ENCODE measurements at places on chromosomes 11 and 22.

- DNase-seq = no peak
These were observed 11.0 kb upstream of the MIEF1 start for GRCh38 chr22:39490966-39491680.

GRCh38 chr11:95003716-95004115 is 21.3 kb upstream of the KDM4E start:
- DNase-seq = no peak

GRCh38 chr22:48240935-48241230 is 1478.4 kb downstream of the TBC1D22A start:
- no peak for DNase-seq

GRCh38 chr11:66334605-66335442 is 1.4 kb downstream of the RIN1 start:
- no peak for DNase-seq

GRCh38 chr11:88367310-88367709 is 29.8 kb upstream of the CTSC start:
- DNase-seq = no peak

- DNase-seq = no peak
These were observed 21.4 kb downstream of the FJX1 start for GRCh38 chr11:35639591-35640179.

GRCh38 chr11:1558775-1559110 is 13.3 kb downstream of the DUSP8 start:
- no peak for DNase-seq

DNA sequence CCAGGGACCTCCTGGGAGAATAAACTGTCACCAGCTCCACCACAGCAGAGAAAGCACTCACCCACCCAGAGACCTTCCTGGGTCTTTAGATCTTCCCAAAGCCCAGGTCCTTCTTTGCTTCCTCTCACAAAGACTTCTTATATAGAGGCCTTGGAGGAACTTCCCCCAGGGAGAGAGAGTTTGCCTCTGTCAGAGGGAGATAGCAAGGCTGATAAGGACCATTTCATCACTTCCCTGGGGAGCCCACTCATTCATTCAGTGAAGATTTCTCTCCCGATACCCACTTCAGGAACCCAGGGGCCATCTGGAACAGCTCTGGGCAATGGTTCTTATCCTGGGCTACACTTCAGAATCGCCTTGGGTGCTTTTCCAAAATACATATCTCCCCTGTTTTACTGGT is at the start of gene PRG2:
TSS of gene PRG2 (minus strand) at position 116 of the 400 bp plus-strand sequence. CDS start 706 bp downstream, outside the sequence.
- no peak for DNase-seq

DNA sequence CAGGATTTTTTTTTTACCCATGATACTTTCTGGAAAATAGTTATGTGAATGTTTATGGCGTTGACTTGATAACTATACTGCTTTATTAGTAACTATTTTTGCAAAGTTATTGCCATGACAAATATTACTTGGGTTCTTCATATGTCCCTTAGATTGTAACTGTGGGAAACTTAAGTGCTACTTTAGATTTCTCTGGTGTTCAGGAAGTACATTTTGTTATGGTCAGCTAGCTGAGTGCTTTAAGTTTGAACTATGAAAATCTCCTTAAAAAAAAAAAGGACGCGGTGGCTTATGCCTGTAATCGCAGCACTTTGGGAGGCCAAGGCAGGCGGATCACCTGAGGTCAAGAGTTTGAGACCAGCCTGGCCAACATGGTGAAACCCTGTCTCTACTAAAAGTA is 42.8 kb downstream of the CSTPP1 start:
- no peak for DNase-seq

DNA sequence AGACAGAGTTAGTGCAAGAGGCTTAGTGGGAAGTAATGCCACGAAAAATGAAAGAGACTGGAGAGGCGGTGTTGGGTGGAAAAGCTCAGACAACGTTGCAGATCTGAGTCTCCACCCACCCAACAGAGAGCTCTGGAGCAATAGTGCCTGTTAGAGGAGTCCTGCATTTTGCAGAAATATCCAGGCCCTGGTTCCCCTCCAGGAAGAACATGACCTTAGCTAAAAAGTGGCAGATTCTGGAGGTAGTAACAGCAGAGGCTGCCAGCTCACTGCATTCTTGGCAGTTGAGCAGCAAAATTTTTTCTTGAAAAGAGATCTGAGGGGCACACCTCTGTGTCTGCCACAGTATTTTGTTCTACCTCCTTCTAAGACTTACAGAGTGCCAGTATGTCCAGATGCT is 27.7 kb upstream of the BIRC3 start:
- no peak for DNase-seq

- DNase-seq = no peak
These were observed 23.5 kb upstream of the P2RY6 start for GRCh38 chr11:73248526-73249185.

DNA sequence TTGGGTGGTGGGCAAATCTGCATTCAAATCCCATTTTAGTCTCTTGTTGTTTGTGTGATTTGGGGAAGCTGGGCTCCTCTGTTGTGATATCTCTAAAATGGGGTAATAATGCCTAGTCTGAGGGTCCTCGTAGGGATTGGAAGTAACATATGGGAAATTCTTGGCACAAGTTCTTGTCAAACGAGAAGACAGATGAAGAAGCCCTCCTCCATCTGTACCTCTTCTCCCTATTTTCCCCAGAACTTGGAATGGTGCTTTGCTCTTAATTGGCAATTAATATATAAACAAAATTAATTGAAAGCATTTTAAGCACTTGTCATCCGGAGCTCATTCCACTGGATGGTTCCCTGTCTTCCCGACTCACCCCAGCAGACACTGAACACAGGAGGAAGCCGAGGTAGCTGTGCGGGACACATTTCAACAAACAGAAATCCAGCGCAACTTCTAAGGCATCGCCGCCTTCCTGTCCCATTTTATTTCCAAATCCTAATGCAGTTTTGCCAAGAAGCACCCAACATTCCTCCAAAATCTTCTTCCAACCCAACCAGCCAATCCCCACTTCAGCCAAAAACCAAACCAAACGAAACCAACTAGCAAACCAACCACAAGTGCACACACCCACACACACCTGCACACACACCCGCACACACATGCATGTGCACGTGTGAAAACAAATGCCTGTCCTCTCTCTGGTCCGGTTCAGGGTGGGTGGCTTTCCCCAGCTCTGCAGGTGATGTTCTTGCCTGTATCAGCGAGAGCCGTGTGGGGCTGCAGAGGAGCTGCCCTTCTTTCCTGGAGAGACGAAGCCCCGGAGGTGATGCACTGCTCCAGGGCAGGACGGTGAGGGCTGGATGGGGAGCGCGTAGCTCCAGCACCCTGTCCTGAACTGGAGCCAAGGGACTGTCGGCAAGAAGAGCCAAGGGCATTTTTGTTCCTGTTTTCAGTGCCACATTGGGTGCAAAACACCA is 100.8 kb upstream of the B3GAT1 start:
- DNase-seq = no peak

DNA sequence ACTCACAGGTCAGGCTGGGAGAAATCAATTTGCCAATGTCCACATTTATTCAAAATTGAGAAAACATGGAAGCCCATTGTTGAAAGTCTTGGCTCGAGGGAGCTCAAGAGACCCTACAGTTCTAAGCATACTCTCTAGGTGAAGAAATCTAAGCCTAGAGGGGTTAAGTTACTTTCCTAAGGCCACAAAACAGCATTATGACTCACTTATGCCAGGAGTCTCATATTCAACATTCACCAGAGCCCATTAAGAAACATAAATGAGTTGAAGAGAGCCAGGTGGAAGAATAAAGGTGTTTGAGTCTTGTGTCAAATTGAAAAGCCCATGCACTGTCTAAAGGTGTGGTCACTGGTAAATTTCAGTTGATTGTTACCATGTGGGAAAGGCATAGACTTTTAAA is 108.1 kb downstream of the INSC start:
- no peak for DNase-seq

- DNase-seq = no peak
These were observed 27.9 kb downstream of the RNF169 start for GRCh38 chr11:74776546-74776945.

- no peak for DNase-seq
These were observed 160.4 kb downstream of the INSC start for GRCh38 chr11:15275141-15275540.

- DNase-seq = no peak
These were observed 22.0 kb downstream of the TUB start for GRCh38 chr11:8102965-8103364.

DNA sequence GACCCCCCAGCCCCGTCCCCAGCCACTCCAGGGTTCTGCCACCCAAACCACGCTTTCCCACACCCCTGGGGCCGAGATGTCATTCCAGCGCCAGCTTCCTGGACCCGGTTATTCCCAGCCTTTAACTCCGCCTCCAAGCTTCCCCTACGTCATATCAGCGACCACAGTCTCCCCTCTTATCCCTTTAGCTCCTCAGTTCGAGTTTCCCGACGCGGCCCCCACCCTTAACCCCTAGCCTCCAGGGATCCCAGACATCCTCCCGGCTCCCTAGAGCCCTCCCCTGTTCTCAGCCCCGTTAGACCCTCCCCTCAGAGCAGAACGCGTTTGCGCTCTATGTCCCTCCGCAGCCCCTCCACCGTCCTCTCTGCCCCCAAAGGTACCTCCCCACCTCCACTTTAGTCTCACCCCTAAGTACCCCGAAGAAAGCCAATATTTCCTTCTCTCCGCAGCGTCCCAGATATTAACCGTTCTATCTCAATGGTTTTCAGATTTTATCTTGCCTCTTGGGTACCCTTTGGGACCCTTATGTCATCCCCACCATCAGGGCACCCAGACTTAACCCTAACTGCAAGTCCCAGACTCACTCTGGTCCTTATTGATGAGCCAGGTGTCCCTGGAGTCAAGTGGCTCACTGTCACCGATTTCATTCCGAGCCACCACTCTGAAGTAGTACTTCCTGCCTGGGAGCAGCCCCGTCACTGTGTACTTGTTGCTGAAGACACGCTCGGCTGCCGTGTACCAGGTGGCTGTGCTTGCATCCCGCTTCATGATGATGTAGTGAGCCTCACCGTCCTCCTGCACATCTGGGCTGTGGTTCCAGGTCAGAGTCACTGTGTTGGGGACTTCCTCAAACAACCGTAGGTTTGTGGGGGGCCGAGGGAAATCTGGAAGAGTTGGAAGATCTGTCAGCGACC is 8.0 kb downstream of the TMEM86A start:
- no peak for DNase-seq

DNA sequence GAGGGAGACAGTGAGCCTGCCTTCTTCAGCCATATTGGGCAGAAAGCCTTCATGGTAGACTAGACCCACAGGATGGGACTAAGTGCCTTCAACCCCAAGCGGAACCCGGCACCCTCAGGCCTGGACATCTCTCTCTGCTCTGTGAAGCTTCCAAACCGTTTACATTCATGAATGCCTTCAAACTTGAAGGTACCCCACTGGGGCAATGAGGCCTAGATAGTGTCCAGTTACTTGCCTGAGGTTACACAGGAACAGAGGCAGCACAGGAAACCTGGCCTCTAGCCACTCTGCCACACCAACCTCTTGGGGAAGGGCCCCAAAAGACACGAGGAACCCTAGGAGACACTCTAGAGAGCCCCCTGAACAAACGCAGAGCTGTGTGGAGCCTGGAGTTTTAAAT is 14.5 kb upstream of the CYP2R1 start:
- no peak for DNase-seq

DNA sequence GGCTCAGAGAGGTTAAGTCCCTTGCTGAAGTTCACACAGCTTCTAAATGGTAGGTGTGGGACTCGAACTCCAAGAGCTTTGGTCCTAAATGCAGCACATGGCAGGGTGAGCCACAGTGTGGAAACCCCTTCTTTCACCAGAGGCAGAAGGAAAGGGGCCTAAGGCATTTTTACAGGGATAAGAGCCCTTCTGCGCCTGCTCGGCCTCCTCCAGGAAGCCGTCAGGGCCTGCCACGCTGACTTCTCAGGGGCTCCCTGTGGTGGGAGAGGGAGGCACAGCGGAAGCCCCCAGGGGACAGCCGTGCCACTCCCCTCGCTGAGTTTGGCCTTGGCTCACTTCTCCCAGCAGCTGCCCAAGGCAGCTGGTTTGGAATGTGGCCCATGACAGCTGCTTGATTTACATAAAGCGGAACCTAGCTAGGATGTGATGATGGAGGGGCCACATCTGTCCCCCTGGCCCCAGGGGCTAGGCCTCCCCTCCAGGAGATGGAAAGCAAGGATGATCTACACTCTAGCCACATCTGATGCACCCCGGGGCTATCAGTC is 35.4 kb downstream of the CD82 start:
- DNase-seq = no peak

- DNase-seq = no peak
These were observed 191.3 kb downstream of the KIF18A start for GRCh38 chr11:27916541-27917100.

GRCh38 chr11:113634940-113635575 is 71.0 kb downstream of the TMPRSS5 start:
- peak; percentile 15 for DNase-seq

DNA sequence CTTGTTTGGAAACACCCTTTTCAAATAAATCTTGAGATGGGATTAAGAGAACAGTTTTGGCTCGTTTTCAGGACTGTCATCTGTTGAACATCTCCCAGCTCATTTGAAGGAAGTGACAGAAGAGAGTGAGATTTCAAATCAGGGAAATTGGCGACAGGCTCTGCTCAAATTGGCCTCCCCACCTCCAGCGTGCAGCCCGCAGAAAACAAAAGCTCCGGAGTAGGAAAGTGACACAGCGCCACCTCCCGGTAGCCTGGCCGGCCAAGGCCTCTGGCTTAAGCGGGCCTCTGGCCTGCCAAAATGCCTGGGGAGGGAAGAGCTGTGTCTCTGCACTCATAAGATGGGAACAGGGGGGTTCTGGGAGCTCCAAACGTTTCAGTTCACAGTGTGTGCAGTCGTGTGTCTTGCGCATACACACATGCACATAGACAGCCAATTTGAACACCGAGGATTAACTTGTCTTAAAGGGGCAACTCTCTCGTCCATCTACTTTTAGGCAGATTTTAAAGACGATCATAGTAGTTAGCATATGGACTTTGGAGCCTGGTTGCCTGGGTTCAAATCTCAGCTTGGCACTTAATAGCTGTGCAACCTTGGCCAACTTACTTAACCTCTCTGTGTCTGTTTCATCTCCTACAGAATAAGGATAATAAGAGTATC is 132.7 kb upstream of the RCN1 start:
- no peak for DNase-seq

- DNase-seq = no peak
These were observed 18.1 kb upstream of the GDPD5 start for GRCh38 chr11:75543806-75544205.

- DNase-seq = no peak
These were observed 252.1 kb downstream of the DDX10 start for GRCh38 chr11:108916935-108917334.
